NCI-H187 treated with DMSO at 0.1 percent for 48 hours (cell line): ENCODE measurements at places on chromosomes 3 and 15.

GRCh38 chr3:60263191-60263590, 988.1 kb downstream of the FHIT start:
- DNase-seq: no peak

DNA sequence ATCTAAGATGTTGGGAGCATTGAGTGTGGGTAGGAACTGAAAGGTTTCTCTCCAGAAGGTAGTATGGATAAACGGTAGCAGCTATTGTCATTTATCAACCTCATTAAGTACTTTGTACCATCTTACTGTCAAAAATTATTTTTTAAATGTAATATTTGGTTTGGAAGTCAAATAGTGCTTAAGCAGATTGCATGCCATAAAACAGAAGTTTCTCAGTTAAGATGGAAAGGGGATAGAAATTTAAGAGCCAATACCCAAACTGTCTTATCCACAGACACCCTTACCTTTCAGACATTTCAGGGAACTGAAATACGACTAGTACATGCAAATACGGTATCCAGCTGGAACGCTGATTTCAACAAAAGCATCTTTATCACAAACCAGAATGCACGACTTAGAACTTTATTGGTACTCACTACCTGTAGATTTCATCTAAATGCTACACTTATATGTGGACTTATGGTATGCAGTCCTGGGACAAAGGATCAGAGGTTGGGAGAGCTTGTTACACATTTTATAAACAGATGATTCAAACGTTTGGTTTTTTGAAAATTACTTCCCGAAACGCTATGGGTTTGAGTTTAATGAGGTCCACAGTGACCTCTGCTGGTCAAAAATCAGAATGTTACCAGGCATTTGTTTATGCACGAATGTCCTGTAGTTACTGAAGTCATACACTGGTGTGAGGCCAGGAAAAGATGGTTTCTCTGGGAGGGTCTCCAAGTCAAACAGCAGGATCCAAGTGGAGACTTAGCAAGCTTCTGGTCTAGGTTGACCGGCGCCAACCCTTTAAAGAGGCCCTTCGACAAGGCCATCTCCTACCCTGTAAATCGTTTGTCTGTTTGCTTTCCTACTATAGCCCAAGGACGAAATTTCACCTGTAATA, 45.7 kb upstream of the DUT start:
- DNase-seq: no peak

GRCh38 chr15:79450648-79451047, 18.5 kb downstream of the MINAR1 start:
- no peak for DNase-seq

GRCh38 chr3:160065786-160066185, 77.2 kb downstream of the IL12A start:
- no peak for DNase-seq

DNA sequence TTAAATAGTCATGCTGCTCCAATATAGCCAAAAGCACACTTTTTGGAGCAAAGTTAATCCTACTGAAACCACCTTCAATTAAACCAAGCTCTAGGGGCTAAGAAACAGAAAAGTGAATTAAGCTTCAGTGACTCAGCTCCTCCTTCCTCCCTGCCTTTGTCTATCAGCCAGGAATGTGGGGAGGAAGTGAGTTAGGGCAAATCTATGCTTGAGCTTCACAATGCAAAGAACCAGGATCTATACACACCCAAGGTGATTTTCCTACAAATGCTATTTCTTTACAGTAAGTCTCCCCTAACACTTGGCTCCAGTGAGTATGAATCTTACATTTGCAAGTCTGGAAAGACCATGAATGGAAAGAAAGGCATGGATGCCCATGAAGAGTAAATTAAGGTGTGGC, 212.1 kb downstream of the P3H2 start:
- DNase-seq: no peak

- no peak for DNase-seq
These were observed 62.7 kb upstream of the CCR4 start for GRCh38 chr3:32888739-32889138.

DNA sequence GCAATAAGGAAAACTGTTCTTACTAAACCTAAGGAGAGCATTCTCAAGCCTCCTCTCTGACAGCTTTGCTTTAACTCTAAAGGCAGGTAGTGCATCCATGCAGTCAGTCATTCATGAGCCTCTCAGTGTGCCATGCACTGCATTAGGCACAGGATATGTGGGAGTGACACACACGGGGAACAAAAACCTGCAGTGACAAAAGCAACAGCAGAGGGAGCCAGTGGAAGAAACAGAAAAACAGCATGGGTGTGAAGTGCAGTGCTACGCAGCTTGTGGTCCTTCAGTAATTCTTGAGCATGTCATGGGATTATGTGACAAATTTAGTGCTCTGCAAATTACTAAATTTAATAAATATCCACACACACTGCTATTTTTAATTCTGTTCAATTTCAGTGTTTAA, 230.7 kb downstream of the BBX start:
- no peak for DNase-seq

- no peak for DNase-seq
These were observed 85.7 kb upstream of the EIF1B start for GRCh38 chr3:40223856-40224255.

DNA sequence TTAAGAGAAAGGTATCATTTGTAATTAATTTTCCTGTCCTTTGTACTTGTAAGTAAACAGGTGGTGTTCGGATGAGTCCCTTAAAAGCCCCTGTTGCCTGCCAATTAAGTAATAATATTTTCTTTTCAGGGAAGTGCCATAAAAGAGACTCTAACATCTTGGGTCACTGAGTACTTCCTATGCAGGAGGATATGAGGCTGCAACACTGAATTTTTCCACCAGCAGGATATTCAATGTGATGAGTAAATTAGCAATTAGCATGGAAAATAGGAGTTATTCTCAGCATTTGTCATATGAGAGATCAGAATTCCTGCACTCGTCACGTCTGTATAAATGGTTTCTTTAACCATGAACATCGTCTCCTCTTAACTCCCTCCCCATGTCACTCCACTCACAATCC, 45.4 kb downstream of the WWTR1 start:
- no peak for DNase-seq

DNA sequence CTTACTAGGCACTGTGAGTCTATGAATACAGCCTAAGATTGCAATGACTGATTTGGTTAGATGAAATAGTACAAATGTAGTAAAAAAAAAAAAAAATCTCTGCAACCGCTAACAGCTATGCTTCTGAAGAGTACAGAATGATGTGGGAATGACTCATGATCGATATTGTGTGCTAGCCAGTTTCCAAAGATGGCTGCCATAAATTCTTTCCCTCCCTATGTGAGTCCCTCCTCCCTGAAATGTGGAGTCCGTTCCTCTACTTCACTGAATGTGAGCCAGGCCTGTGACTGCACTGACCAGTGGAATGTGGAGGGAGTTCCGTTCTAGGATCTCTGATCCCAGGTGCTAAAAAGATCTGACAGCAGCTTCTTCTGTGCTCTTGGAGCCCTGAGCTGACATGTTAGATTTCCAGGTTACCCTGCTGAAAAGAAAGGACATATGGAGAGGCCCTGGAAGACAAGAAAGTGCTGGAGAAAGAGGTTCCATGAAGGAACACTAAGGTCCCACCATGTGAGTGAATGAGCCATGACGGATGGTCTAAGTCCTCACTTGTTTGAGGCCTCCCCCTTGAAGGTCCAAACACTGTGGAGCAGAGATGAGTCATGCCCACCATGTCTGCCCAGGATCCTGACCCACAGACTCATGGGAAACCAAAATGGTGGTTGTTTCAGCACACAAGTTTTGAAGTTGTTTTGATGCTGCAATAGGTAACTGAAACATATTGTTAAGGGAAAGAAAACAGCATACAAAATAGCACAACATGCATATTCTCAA, 46.3 kb downstream of the DGKG start:
- no peak for DNase-seq

DNA sequence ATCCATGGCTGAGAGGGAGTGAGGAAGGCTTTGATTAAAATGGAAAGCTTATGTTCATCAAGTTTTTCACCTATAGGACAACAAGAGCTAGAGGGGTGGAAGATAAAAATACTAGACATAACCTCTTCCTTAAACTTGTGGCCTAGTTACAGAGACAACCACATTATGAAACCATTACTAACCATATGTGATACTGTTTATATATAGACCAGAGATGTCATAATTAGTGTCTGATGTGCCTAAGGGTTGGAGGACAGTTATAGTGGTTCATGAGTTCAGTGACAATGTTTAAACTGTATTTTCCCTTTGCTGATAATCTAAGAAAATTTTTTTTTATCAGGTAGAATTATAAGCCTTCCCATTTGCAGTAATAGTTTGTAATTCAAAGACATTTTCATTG, 23.7 kb downstream of the PHLDB2 start:
- DNase-seq: no peak

GRCh38 chr3:93969443-93969842, 4.3 kb downstream of the PROS1 start:
- no peak for DNase-seq

DNA sequence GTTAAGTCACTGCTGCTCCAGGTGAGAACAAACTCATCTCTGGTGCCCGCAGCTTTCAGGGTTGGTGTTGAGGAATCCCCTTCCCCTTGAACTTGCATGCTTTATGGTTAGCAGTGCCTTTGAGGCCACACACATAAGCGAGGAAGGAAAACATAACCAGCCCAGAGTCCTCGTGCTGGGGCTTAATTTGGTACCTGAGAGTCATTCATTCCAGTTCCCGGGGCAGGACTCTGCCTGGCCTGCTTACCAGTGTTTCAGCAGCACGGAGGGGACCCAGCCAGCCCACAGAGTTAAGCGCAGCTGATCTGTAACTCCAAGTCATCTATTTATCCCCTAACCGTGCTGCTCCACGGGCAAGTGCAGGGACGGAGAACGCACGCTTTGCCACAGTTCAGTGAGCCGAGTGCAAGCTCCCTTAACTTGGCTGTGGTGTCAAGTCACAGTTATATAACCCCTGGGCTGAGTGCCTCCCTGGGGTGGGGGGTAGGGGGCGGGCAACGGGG, 302.3 kb upstream of the ICE2 start:
- DNase-seq: no peak

- no peak for DNase-seq
These were observed 96.6 kb downstream of the SEMA6D start for GRCh38 chr15:47813748-47814384.

DNA sequence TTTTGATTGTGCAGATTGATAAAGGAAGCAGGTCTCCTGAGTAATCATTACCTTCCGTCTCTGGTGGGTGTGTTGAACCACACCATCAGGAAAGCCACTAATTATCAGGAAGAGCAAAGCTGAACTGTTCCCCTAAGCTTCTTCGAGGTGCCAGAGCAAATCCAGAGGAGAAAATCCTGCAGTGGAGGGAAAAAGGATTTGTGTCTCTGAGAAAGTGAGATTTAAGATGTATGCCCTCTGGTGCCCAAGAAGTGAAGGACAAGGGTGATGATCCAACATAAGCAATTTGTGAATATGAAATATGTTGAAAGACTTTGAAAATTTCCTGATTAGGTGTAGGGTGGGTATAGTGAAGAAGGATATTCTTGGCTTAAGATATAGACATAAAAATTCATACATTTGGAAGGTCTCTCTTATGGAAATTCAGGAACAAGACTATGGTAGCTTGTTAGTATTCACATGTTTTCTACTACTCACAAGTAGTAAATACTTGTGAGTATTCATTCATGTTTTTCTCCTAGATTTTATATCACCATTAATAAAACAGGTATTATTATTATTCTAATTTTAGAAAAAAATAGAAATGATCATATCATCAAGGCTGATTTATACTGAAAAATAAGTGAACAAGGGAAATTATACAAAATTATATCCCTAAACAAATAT, 34.8 kb downstream of the COMMD2 start:
- no peak for DNase-seq

- DNase-seq: no peak
These were observed 8.6 kb downstream of the TIMP4 start for GRCh38 chr3:12150112-12150511.

- DNase-seq: no peak
These were observed 25.7 kb downstream of the FSIP1 start for GRCh38 chr15:39756806-39757522.

- DNase-seq: no peak
These were observed 95.2 kb downstream of the KBTBD8 start for GRCh38 chr3:67093305-67093704.

GRCh38 chr3:99071096-99071495, 169.6 kb upstream of the DCBLD2 start:
- no peak for DNase-seq
